ENCODE measurements at places on chromosomes 13 and 19. TPM values are rescaled to one million over a fixed set of nuclear protein-coding genes. Genes with fewer than 3 reads are reported as not detected.

Gene TBC1D4
- 58.1 TPM for total RNA-seq

Gene TEKTIP1
- 12.5 TPM for total RNA-seq

Gene PCDH17
- not detected for total RNA-seq

Gene EFNA2
- not detected for total RNA-seq

Gene PSG1
- not detected for total RNA-seq

DNA sequence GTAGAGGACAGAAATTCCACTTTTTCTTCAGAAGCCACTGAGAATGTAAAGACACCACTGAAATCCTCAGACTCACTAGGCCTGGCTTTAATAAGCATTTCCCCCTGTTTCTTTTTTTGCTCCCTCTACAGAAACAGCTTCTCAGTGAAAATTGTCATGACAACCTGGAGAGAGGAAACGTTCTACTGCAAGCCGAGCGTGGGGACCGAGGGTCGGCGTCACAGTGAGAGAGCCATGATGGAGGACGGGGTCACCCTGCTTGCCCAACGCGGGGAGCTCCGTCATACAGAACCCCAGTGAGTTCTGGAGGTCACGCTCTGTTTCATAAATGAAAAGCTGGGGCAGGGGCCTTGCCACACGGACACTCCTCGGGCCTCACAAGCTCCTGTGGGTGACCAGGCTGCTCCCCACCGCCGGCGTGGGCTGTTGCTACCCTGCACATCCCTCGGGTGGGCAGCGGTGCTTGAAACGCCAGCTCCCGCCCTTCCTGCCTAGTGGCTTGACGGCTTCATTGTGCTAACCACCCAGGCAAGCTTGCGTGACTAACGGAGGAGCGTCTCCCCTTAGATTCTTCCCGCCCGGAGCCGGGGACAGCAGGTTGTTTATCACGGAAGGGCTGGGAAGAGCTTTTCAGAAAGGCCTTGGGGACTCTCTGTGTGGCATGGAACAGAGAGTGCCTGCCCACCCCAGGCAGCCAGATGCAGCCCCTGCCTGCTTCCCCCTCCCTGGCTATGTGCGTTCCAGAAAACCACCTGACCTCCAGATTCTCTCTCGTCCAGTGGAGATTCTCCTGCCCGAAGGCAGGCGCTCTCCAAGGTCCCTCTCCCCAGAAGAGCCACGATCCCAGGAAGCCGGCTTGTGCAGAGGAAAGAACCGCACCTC, 153.6 kb downstream of the KATNAL1 start:
- no peaks in the 10 kb centered on the region for H3K27me3 ChIP-seq
- H3K4me3 ChIP-seq, result no peak overlapping the region
- H3K36me3 ChIP-seq, result no peaks in the 10 kb centered on the region

DNA sequence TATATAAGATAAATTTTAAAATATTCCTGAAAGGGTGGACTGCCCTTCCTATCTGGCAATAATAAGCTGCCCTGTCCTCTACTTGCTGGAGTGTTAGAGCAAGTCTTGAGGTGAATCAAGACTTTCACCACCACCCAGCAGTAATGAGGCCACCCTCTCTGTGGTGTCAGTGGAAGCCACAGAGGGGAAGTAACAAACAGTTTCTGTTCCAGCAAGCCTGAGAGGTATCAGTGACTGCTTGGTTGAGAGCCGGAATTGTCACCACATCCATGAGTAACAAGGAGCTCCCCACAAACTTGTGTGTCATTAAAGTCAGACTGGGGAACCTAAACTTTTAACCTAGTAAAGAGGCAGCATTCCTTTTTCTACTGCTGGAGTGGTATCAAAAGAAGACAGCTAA, 532.7 kb upstream of the SPRY2 start:
- H3K27ac ChIP-seq, result no peak overlapping the region
- no peaks in the 10 kb centered on the region for H3K36me3 ChIP-seq
- DNase-seq, result no peak
- H3K4me3 ChIP-seq, result no peak overlapping the region
- no peaks in the 10 kb centered on the region for H3K27me3 ChIP-seq
- no peaks in the 10 kb centered on the region for H3K4me1 ChIP-seq

GRCh38 chr19:10238172-10238783, 7.1 kb upstream of the S1PR2 start:
- H3K4me3 ChIP-seq, result peak overlapping the region; percentile 16
- no peaks in the 10 kb centered on the region for H3K36me3 ChIP-seq
- H3K27ac ChIP-seq, result peak overlapping the region; percentile 82

DNA sequence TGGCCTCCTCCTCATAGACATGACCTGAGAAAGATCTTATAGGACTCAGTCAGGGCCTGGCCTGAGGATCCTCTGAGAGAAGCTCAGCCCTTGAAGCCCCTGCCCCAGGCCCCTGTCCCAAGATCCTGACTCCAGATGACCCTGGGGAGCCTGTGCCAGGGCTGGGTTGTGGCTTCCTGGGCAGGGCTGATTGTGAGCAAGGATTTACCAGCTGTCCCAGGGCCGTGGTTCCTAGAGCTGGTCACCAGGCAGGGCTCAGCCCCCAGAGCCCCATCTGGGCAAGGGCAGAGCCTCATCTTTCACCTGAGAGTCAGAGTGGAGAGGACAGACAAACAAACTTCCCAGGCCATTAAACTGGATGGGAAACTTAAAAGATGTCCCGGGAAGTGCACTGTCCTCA, 1.9 kb downstream of the CEACAM21 start:
- H3K4me3 ChIP-seq, result no peak overlapping the region
- peaks cover 26% of the 10 kb centered on the region for H3K36me3 ChIP-seq
- H3K27me3 ChIP-seq, result no peaks in the 10 kb centered on the region
- peaks cover 29% of the 10 kb centered on the region for H3K4me1 ChIP-seq

GRCh38 chr13:40476175-40476958, 190.1 kb downstream of the FOXO1 start:
- no peak overlapping the region for H3K4me3 ChIP-seq
- H3K4me1 ChIP-seq, result peaks cover 48% of the 10 kb centered on the region
- no peak overlapping the region for H3K27ac ChIP-seq

GRCh38 chr19:5305163-5305562, 35.4 kb downstream of the PTPRS start:
- H3K36me3 ChIP-seq, result no peaks in the 10 kb centered on the region
- no peak for DNase-seq
- H3K27me3 ChIP-seq, result peaks cover 6% of the 10 kb centered on the region
- H3K27ac ChIP-seq, result no peak overlapping the region
- H3K4me3 ChIP-seq, result no peak overlapping the region

DNA sequence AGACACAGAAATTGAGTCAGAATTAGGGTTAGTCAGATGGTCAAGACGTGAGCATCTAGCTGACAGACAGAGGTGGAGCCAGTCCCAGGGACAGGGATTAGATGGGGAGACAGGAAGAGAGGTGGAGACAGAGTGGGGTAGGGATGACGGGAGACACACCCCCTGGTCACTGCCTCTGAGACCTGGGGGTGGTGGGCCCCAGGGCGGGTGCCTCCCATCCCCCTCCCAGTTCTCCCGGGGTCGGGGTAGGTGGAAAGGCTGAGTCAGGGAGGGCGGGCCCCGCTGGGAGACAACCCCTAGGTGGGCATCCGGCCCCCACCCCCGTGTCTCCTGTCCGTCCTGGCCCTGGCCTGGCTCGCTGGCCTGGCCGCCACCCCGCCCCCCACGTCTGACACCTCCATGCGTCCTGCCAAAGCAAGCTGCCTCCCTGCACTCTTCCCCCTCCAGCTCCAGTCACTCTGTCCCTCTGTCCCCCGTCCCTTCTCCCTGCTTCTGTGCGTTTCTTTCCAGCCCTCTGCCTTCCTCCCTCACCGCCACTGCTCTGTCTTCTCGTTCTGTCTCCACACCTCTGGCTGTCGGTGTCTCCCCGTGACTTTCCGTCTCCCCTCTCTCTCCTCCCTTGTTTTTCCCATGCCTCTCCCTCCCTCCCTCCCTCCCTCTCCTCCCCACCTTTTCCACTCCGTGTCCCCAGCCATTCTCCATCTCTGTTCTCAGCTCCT, 15.1 kb downstream of the CCDC97 start:
- H3K27ac ChIP-seq, result peak overlapping the region; percentile 97
- no peak for DNase-seq
- no peaks in the 10 kb centered on the region for H3K36me3 ChIP-seq
- H3K4me3 ChIP-seq, result peak overlapping the region; percentile 50
- peaks cover 47% of the 10 kb centered on the region for H3K4me1 ChIP-seq
- H3K27me3 ChIP-seq, result no peaks in the 10 kb centered on the region

DNA sequence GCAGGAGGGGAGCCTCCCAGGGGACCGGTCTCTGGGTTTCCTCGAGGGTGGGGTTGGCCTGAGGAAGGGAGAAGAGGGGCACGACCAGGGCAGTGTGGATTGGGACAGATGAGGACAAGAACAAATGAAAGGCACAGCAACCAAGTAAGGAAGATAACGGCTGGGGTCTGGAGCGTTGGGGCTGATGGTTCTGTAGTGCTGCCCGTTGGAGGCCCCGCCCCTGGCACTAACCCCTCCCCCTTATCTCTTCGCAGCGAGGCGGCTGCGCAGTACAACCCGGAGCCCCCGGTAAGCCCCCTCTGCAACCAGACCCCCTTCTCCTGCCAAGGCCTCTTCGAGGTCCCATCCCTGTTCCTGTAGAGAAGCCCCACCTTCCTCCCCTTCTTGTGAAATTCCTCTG, 2.2 kb downstream of the CAPNS1 start:
- no peaks in the 10 kb centered on the region for H3K36me3 ChIP-seq
- peak overlapping the region; percentile 96 for H3K27ac ChIP-seq
- no peak for DNase-seq
- H3K27me3 ChIP-seq, result no peaks in the 10 kb centered on the region

- peaks cover 39% of the 10 kb centered on the region for H3K4me1 ChIP-seq
- H3K27ac ChIP-seq, result no peak overlapping the region
- H3K36me3 ChIP-seq, result no peaks in the 10 kb centered on the region
- peak; percentile 61 for DNase-seq
- H3K4me3 ChIP-seq, result no peak overlapping the region
These were observed 3.7 kb upstream of the NAT14 start for GRCh38 chr19:55481148-55481793.

GRCh38 chr19:20860339-20860738, 62.7 kb upstream of the ZNF85 start:
- H3K27me3 ChIP-seq, result no peaks in the 10 kb centered on the region
- H3K36me3 ChIP-seq, result peaks cover 18% of the 10 kb centered on the region
- no peak for DNase-seq
- no peak overlapping the region for H3K27ac ChIP-seq

DNA sequence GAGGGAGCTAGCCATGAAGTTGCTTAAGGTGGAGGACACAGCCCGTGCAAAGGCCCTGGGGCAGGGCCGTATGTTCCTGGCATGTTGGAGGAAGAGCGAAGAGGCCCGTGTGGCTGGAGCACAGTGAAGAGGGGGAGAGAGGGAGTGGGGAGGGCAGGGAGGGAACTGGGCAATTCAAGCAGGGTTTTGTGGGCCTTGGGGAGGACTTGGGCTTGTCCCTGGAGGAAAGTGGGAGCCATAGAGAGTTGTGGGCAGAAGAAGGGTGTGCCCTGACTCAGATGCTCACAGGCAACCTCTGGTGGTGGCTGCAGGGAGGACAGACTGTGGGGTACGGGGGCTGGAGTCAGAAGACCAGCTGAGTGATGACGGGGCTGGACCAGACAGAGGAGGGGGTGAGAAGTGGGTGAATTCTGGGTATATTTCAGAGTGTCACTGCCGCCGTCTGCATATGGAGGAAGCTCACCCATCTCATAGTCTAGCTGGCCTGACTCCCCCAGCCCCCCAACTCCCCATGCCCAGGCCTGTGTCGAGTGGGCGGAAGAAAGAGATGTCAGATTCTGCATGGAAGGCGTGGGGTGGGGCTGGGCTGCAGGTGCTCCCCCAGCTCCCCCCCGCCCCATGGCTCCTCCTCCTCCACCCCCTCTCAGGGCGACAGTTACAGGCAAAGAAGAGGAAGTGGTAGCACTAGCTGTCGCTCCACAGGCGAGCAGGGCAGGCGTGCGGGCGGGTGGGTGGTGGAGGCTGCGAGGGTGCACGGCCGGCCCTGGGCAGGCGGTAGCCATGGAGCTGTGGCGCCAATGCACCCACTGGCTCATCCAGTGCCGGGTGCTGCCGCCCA, at the start of gene VAV1:
Gene VAV1 (plus strand): TSS at position 681 of the 838 bp plus-strand sequence. CDS start 100 bp downstream, at position 781.
- DNase-seq, result peak; percentile 77
- peak within 1 kb of the TSS; percentile 92 for H3K27ac ChIP-seq
- peak within 1 kb of the TSS; percentile 95 for H3K4me3 ChIP-seq
- peaks cover 25% of the 10 kb centered on the region for H3K36me3 ChIP-seq

GRCh38 chr19:28523619-28524018, 689.3 kb downstream of the UQCRFS1 start:
- H3K36me3 ChIP-seq, result no peaks in the 10 kb centered on the region
- H3K4me3 ChIP-seq, result no peak overlapping the region
- DNase-seq, result no peak
- no peaks in the 10 kb centered on the region for H3K4me1 ChIP-seq
- no peaks in the 10 kb centered on the region for H3K27me3 ChIP-seq

DNA sequence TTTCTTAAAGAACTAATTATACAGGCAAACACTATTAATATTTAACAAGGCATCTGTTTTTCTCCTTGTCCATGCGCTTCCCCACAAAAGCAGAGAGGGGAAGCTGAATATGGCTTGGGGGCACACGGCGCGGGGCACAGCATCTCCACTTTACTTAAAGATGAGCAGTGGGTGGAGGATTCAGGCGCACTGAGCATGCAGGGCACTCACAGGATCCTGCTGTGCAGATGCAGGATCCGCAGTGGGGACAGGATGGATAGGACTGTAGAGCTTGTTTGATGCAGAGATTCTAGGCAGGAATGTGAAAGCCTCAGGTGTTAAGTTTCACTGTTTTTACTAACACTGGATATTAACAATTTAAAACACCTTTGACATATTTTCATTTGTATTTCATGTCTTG, 43.3 kb downstream of the ATP11A start:
- no peak overlapping the region for H3K4me3 ChIP-seq
- peaks cover 3% of the 10 kb centered on the region for H3K4me1 ChIP-seq
- H3K27me3 ChIP-seq, result no peaks in the 10 kb centered on the region
- no peak for DNase-seq
- peaks cover 2% of the 10 kb centered on the region for H3K36me3 ChIP-seq
- no peak overlapping the region for H3K27ac ChIP-seq

- H3K27ac ChIP-seq, result no peak overlapping the region
- no peak for DNase-seq
- H3K4me3 ChIP-seq, result no peak overlapping the region
- H3K4me1 ChIP-seq, result no peaks in the 10 kb centered on the region
These were observed 11.6 kb downstream of the CBARP start for GRCh38 chr19:1226227-1226518.
